ENCODE measurements at places on chromosomes 5 and 9. TPM values are rescaled to one million over a fixed set of nuclear protein-coding genes. Genes with fewer than 3 reads are reported as not detected.

SNCAIP gene
- total RNA-seq, result not detected

PCDHB14 gene
- 1.4 TPM for total RNA-seq

IDNK gene
- total RNA-seq, result 2.3 TPM

PAIP1 gene
- total RNA-seq, result 76.4 TPM

SPAAR gene
- total RNA-seq, result not detected

PCDHB12 gene
- total RNA-seq, result 0.17 TPM

TRIM7 gene
- 16.3 TPM for total RNA-seq

All from mammary epithelial cell (primary cell).